ENCODE measurements at places on chromosomes 2 and 18. TPM values are rescaled to one million over a fixed set of nuclear protein-coding genes. Genes with fewer than 3 reads are reported as not detected.

Gene ALPG
- polyA plus RNA-seq, result not detected

Gene THSD7B
- polyA plus RNA-seq, result 2.4 TPM

DNA sequence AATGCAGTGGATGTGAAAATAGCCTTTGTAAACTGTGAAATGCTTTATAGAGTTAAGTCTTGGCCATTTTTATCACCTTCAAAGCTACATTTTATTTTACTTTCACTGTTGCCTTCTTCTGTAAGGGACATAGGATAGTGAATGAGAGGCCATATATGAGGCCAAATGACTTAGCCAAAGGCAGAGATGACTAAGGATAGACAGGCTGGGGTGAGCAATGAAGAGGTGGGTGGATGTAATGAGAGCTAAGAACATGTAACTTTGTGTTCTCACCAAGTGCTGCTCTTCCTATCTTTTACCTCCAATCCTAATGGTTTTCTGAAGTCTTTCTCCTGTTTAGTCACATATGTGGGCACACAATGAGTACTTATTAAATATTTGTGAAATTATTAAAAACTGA is 101.9 kb downstream of the MBD5 start:
- DNase-seq, result no peak

- no peak for DNase-seq
Observed at GRCh38 chr18:59871711-59872362, 28.0 kb upstream of the PMAIP1 start.

DNA sequence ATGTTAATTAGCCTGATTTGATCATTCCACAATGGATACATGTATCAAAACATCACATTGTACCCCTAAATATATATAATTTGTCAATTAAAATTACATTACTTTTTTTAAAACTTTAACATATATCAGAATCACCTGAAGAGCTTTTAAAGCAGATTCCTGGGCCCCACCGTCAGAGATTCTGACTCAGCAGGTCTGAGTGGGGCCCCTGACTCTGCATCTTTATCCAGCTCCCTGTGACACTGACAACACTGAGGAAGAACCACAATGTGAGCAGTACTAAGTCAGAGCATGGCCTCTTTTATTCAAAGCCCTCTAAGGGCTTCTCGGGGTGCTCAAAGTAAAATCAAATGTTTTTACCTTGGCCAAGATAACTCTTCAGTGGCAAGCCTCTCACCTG is 9.7 kb downstream of the KIDINS220 start:
- no peak for DNase-seq

GRCh38 chr18:41719808-41720207 is 235.2 kb upstream of the PIK3C3 start:
- DNase-seq, result no peak

GRCh38 chr18:79733986-79734770 is 54.6 kb downstream of the CTDP1 start:
- DNase-seq, result no peak

- DNase-seq, result no peak
Observed at GRCh38 chr2:149489452-149489851, 98.1 kb downstream of the MMADHC start.

DNA sequence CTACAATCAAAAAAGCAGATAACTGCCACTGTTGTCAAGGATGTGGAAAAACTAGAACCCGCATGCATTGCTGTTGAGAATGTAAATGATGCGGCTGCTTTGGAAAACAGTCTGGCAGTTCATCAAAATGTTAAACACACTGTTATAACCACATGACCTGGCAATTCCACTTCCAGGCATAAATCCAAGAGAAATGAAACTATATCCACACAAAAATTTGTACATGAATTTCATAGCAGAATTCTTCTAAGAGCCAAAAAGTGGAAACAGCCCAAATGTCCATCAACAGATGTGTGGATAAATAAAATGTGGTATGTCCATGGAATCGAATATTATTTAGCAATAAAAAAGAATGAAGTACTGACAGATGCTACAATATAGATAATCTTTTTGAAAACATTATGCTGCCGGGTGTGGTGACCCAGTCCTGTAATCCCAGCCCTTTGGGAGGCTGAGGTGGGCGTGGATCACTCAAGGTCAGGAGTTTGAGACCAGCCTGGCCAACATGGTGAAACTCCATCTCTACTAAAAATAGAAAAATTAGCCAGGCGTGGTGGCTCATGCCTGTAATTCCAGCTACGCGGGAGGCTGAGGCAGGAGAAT is 32.0 kb downstream of the ERCC3 start:
- no peak for DNase-seq

DNA sequence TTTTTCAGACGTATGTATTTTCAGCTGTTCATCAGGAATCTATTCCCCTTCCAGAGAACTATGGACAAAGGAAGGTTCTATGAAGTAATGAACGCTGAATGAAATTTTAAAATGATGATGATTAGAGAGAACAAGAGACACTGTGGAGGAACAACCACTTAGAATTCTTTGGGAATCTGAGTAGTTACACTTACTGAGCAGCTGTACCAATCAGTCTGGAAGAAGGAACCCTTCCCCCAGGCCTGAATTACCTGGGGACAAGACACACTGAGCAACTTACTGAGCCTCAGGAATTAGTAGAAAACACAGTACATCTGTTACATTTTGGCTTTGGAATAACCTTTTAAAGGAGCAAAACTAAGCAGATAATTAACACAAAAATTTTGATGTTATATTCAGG is 1.9 kb downstream of the MSTN start:
- no peak for DNase-seq

GRCh38 chr2:233141901-233142300 is 81.8 kb downstream of the INPP5D start:
- no peak for DNase-seq
